ENCODE measurements at places on chromosomes 12 and 14. TPM values are rescaled to one million over a fixed set of nuclear protein-coding genes. Genes with fewer than 3 reads are reported as not detected.

The DENR gene
- polyA plus RNA-seq: 31.7 TPM

The OTX2 gene
- polyA plus RNA-seq: not detected

The TSPAN8 gene
- 16.2 TPM for polyA plus RNA-seq

The PRH2 gene
- polyA plus RNA-seq: 4.0 TPM

The ZNF891 gene
- 0.50 TPM for polyA plus RNA-seq

The PIANP gene
- polyA plus RNA-seq: 4.3 TPM

The KRT6B gene
- polyA plus RNA-seq: 0.18 TPM

The AQP5 gene
- polyA plus RNA-seq: not detected

The RTN1 gene
- polyA plus RNA-seq: 43.7 TPM

The TRPV4 gene
- polyA plus RNA-seq: 1.3 TPM

The PTPRB gene
- polyA plus RNA-seq: 2.0 TPM

The FAM186B gene
- polyA plus RNA-seq: not detected

The PSME1 gene
- 210 TPM for polyA plus RNA-seq

The FLVCR2 gene
- polyA plus RNA-seq: 7.6 TPM

The OR10G3 gene
- polyA plus RNA-seq: 0.63 TPM

The YAF2 gene
- 15.9 TPM for polyA plus RNA-seq

The FGF23 gene
- polyA plus RNA-seq: not detected

The GDF11 gene
- 4.2 TPM for polyA plus RNA-seq

The TSPAN11 gene
- polyA plus RNA-seq: 0.03 TPM

The NKX2-1 gene
- polyA plus RNA-seq: not detected

The TRHDE gene
- polyA plus RNA-seq: 0.20 TPM

The ZNF384 gene
- 23.2 TPM for polyA plus RNA-seq

The BMP4 gene
- polyA plus RNA-seq: 9.1 TPM

The PTGER2 gene
- polyA plus RNA-seq: 0.38 TPM

Data from aorta (tissue), 5 donors.